Activated T-cell treated with anti-CD3 and anti-CD28 coated beads, Interleukin-2, amount 50 U/mL, for 48 hours (primary cell): ENCODE measurements at places on chromosomes 12 and 14.

DNA sequence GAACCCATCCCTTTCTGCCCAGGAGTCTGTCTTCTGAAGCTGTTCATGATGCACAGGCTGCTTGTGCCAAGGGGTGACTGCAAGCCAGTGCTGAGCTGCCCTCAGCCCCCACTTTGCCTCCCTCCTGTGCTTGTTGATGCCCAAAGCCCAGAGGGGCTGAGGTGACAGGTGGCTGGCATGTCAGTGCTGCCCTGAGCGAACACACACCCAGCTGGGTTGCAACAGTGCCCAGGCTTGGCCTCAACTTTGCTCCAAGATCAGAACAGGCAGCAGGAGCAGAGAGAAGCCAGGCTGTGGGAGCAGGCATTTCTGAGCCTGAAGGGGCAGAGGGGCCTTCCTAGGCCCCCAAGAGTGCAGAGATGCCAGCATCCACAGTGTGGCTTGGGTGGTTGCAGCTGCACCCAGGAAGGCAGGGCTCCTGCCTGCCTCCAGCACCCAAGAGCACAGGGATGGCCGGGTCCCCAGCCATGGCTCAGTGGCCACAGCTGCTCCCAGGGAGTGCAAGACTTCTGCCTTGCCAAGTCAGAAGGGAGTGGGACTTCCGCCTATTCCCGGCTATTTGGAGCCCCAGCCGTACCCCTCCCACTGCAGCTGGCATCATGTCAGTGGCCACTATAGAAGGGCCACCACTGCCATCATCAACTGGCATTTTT, 83.1 kb downstream of the SLC16A7 start:
- DNase-seq, result no peak

DNA sequence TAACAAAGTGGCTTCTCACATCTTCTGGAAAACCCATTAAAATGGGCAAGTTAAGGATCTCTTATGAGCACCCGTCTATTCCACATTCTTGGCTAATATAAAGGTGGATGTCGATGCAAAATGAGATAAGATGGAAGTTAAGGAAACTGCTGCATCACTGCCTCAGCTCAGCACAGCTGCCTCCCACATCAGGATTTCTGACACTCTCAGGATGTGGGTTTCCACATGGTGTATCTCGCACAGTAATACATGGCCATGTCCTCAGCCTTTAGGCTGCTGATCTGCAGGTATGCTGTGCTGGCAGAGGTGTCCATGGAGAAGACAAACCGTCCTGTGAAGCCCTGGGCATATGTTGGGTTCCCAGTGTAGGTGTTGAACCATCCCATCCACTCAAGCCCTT, 1348.0 kb downstream of the TMEM121 start:
- DNase-seq, result no peak

- DNase-seq, result no peak
Measured at GRCh38 chr14:41608681-41609390, 2.2 kb downstream of the LRFN5 start.

DNA sequence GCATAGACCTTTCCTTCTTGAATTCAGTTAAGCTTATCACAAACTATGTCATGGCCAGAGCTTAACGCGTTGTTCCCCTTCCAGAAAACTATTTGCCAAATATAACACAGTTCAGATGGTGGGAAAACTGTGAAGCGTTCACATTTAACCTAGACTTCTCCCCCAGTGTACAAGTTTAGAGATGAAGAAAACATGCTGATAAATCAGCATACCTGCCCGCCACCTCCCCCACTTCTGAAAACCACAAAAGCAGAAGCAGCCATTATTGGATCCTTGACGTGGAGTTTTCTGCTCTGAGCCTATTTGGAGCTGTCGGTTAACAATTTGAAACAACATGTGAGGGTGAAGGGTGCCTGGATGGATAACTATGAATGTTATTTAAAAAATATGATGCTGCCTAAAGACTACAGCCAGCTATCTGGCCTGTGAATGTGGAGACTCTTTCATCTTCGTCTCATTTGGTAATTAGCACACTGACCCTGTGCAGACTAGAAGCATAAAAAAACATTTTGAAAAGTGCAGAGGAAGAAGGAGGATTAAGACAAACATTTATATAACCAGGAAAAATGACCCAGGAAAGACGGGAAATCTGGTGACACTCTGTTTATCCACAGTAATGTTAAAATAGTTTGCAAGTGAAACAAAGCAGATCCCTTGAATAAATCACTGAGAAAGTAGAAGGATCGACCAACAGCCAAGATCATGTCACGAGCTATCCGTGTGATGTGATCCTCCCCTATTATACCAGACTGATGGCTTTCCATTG, 408.2 kb downstream of the AEBP2 start:
- DNase-seq, result no peak

DNA sequence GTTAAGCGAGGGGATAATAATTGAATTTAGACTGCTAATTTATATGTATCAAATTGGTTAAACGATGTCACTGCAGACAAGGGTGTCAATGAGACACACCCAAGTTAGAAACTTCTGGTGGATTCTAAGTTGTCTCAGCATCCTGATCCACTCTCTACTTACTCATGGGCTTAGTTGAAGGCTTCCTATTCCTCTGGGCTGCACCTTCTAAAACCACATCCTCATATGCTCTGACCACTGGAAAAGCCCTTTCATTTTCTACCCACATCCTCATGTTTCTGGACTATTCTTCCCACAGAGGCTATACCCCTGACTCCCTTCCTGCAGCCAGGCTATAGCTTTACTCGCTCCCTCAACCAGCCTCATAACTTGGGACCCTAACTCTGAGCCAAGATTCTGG, 493.8 kb downstream of the VRK1 start:
- DNase-seq, result no peak

DNA sequence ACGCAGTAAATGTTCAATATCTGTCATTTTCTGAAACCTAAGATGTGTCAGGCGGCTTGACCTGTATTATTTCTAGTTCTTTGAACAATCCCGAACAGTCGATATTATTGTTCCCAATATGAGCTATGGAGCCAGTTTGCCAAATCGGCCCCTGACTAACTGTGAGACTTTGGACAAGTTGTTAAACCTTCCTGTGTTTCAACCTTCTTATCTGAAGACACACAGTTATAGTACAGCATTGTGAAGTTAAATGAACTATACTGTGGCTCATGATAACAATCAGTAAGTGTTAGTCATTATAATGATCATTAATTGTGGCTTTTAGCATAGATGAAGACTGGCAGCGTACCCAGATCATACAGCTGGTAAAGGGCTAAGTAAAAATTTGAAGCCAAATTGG, 23.4 kb downstream of the DDX47 start:
- DNase-seq, result no peak

DNA sequence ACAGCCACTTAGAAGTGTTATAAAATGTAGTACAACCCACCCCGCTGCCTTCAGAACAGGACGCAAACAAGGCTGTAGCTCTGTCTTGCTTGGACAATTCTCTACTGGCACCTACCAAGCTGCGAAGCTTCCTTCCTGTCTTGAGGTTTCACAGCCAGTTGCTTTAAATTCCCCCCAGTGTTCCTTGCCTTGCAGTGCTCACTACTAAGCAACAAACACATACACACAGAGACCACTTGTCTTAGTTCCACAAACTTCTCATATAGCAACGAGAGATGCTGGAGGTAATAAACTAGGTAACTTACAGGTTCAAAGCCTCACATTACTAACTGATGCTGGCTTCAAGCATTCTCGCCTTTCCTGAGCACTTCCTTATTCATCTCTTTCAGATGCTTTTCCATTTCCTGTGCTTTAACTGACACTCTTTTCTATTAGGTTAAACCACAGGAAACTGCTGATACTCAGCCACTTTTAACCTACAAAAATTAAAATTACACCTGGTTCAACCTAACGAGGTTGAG, 91.5 kb upstream of the PTGDR start:
- DNase-seq, result no peak

GRCh38 chr12:124746649-124747425, 116.8 kb downstream of the SCARB1 start:
- no peak for DNase-seq

DNA sequence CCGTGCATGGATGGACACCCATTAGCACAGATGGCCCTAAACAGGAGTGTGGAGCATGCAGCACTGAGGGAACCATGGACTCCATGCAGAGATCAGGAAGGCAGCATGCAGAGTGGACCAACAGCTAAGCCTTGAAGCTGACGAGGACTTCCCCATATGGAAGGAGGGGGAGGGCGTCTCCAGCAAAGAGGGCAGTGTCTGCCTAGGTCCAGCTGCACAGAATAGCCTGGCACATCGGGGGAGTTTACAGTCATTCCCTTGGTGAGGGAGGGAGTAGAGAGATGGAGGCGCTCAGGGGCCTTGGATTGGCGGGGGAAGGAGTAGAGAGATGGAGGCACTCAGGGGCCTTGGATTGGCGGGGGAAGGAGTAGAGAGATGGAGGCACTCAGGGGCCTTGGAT, 64.5 kb downstream of the ANKRD9 start:
- no peak for DNase-seq

DNA sequence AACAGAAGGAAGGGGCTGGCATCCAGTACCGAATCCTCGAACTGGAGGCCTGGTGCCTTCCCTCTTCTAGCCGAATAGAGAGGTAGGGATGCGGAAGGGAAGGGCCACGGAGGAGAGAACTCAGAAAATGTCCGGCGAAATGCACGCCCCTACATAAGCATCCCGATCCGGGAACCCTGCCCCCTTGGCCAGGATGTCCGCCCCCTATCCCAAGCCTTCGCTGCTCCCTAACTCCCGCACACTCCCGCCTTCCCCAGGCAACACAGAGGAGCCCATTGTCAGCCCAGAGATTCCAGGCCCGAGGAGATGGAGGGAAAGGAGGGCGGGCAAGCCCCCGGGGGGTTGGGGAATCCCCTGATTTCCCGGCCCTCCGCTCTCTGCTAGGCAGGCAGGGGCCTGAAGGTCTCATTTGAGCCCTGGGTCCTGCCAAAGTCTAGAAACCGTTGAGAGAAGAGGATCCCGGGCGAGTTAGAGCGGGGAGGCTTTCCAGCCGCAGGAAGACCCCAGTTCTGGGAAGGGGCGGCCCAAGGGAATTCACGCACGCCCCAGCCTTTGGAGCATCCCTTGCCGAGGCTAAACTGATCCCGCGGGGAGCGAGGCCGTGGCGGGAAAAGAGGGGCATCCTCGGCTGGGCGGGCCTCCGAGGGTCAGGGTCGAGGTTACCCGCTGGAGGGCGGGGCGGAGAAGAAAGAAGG, 569 bp upstream of the ARHGEF40 start:
- DNase-seq, result no peak

GRCh38 chr14:103626146-103626850, 2.7 kb upstream of the KLC1 start:
- DNase-seq, result no peak

DNA sequence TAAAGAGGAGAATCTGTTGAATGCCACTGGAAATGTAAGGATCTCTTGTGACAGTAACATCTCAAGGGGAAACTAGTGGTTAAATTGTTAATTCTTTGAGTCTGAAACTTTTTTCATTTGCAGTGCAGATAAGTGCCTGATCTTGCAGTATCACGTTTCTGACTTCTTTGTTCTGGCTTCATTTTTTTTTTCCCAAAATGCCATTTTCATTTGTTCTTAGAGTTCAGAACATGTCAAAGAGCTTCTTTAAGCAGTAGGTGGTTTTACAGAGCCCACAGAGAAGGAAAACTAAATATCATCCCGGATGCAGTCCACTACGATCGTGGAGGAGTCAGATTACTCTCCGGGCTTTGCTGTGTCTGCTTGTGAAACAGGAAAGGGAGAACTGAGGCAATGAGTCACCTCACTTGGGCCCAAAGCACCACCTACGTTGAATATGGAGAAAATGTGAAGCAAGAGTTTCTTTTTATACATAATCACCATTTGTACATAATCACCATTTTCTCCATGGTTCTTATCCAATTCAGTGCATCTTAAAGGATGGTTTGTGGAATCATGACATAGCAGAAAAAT, 43.9 kb downstream of the HMGA2 start:
- no peak for DNase-seq

DNA sequence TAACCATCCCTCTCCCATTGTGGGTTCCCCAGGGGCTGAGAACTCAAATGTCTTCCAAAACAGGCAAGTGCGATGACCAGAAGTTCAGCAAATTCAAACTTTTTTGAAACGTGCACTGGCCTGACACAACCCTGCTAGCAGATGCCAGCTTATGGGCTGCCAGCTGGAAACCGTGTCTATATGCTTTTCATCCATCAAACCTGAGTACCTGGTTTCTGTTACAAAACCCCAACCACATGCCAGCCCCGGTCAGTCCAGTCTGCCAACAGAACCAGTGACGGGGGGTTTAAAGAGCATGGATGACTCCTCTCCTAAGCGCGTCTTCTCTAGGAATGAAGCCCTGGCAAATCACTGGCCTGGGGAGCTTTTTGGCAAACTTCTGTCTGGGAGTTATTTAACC, 189.7 kb downstream of the TTC7B start:
- no peak for DNase-seq

- no peak for DNase-seq
Measured at GRCh38 chr12:52239767-52240166, 6.7 kb downstream of the KRT7 start.

DNA sequence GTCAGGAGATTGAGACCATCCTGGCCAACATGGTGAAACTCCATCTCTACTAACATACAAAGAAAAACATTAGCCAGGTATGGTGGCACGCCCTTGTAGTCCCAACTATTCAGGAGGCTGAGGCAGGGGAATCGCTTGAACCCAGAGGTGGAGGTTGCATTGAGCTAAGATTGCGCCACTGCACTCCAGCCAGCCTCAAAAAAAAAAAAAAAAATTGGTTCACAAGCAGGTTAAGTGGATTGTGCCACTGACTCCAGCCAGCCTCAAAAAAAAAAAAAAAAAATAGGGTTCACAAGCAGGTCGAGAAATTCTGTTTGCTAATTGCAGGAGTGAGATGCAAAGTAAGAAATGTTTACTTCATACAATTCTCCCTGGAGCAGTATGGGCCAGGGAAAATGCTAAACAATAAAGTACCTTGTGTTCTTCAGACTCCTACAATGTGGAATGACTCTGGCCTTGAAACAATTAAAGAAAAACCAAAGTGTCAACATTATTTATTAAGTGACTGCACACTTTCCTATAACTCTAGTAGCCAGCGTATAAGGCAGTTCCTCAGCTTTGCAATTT, 6.1 kb downstream of the EDDM3B start:
- DNase-seq, result no peak

DNA sequence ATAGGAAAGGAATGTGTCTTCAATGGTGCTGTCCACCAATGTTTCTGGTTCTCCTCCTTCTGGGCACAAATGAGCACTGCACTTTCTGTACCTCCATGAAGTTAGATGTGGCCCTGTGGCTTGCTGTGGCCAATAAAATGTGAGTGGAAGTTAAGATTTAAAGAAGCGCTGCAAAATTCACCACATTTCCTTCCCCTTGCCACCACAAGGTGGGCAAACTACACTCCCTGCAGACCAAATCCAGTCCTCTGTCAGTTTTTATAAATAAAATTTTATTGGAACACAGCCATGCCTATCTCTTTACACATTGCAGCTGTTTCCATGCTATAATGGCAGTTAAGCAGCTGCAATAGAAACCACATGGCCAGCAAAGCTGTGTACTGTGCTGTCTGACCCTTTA, 141.4 kb upstream of the TMPO start:
- no peak for DNase-seq
